ENCODE measurements at places on chromosomes 7 and 10. TPM values are rescaled to one million over a fixed set of nuclear protein-coding genes. Genes with fewer than 3 reads are reported as not detected.

The OPN1SW gene
- total RNA-seq = not detected

The ENO4 gene
- total RNA-seq = 0.17 TPM

The CHST12 gene
- total RNA-seq = 18.8 TPM

The NUTM2E gene
- not detected for total RNA-seq

The EPHB6 gene
- total RNA-seq = 0.35 TPM

The TRA2A gene
- total RNA-seq = 21.2 TPM

The RBP3 gene
- not detected for total RNA-seq

The RNF32 gene
- total RNA-seq = 3.8 TPM

The MRLN gene
- not detected for total RNA-seq

The AGBL3 gene
- total RNA-seq = not detected

DNA sequence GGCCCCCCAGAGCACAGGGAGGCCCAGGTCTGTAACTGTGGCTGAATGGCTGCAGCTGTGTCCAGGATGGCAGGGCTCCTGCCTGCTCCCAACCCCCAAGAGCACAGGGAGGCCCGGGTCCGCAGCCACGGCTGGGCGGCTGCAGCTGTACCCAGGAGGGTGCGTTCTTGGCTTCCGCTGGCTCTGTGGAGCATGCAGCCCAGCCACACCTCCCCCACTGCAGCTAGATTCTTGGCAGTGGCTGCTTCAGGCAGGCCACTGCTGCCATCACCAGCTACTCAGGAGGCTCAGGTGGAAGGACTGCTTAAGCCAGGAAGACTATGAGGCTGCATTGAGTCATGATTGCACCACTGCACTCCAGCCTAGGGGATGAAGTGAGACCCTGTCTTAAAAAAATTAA is 27.9 kb downstream of the C7orf25 start:
- DNase-seq = peak; percentile 47

GRCh38 chr10:55212051-55212450 is 411.0 kb upstream of the PCDH15 start:
- DNase-seq = no peak

- no peak for DNase-seq
Observed at GRCh38 chr10:123327450-123327849, 173.2 kb downstream of the BUB3 start.

GRCh38 chr10:4945766-4946717 is 17.2 kb upstream of the AKR1C1 start:
- DNase-seq = no peak

- DNase-seq = peak; percentile 95
Observed at GRCh38 chr7:156751319-156751718, 110.7 kb downstream of the RNF32 start.

GRCh38 chr7:127901895-127902703 is 129.1 kb downstream of the LRRC4 start:
- DNase-seq = no peak

- DNase-seq = no peak
Observed at GRCh38 chr10:5895804-5896203, 5.8 kb downstream of the FBH1 start.

DNA sequence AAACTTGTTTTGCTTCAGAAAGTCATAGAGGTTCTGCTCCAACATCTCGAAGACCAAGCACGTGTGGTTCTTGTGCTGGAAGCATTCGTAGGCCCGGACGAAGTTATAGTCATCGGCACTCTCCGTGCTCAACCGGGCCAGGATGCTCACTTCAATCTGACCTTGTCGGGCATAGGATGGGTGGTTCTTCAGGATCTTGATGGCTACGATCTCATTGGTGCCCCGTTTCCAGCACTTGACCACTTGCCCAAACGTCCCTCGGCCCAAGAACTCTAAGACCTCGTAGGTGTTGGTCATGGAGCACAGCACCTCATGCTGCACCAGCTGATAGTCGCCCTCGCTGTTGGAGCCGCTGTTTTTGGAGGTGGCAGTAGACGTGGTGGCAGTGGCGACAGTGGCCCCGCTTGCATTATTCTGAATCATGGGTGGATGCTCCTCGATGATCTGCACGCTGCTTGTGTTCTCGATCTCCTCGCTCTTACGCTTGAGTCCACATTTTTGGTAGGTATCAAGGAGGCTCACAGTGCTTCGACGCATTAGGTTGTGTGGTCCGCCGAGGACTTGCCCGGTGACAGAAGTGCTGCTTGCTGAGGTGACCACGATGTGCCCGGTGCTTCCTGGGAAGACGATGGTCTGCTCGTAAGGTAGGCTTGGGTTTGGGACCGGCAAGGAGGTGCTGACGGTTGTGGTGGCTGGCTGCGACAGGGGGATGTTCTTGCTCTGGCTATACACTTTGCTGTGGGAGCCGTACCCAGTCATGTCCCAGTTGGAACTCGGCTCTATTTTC is 61.4 kb downstream of the HIPK2 start:
- DNase-seq = no peak

GRCh38 chr10:69384320-69384719 is 32.4 kb downstream of the TACR2 start:
- DNase-seq = no peak

DNA sequence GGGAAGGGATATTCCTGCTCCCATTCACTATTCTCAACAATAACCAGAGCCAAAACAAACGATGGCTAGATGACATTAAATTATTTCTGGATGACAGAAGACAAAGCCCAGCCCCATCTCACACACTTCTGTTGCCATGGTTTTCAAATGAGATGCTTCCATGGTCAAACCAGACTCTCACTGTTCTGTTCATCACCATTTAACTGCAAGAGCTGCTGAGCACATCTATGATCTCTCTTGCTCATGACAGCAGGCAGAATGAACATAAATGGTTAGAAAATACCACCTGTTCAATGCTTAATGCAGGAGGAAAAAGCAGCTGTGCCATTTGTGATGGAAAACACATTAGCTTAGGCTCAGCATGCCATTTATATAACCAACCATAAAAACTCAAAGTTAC is 758.6 kb upstream of the ZWINT start:
- no peak for DNase-seq

DNA sequence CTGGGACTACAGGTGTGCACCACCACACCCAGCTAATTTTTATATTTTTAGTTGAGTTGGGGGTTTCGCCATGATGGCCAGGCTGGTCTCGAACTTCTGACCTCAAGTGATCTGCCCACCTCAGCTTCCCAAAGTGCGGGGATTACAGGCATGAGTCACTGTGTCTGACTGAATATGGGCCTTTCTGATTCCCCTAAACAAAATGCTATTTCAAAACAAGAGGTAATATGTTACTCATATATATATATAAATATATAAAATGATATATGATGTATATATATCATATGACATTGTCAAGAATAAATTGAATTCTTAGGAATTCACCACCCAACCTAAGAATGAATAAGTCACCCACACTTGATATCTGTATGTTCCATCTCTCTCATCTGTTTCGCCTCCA is 12.8 kb upstream of the TIAL1 start:
- DNase-seq = no peak

- peak; percentile 69 for DNase-seq
Observed at GRCh38 chr7:105691082-105691679, 109.9 kb upstream of the EFCAB10 start.

GRCh38 chr10:117653170-117653515 is 110.6 kb downstream of the EMX2 start:
- DNase-seq = peak; percentile 91

DNA sequence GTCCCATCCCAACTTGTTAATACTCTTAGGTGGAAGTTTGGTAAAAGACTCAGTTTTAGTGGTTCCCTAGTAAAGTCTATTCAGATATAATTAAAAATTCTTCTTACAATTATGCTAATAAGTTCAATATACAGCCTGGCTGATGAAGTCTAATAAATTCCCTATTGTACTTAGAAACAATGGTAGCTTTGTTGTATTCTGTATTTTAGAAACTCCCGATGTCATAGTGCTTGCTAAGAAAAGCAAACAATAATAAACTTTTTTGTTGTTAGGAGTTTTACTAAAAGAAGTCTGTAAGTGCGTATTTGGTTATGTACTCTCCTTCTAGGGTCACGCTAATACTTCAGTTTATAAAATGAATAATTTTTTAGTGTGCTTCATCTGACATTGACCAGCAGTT is 206.8 kb downstream of the VTI1A start:
- DNase-seq = no peak

GRCh38 chr7:46290374-46291049 is 369.4 kb upstream of the IGFBP3 start:
- no peak for DNase-seq

DNA sequence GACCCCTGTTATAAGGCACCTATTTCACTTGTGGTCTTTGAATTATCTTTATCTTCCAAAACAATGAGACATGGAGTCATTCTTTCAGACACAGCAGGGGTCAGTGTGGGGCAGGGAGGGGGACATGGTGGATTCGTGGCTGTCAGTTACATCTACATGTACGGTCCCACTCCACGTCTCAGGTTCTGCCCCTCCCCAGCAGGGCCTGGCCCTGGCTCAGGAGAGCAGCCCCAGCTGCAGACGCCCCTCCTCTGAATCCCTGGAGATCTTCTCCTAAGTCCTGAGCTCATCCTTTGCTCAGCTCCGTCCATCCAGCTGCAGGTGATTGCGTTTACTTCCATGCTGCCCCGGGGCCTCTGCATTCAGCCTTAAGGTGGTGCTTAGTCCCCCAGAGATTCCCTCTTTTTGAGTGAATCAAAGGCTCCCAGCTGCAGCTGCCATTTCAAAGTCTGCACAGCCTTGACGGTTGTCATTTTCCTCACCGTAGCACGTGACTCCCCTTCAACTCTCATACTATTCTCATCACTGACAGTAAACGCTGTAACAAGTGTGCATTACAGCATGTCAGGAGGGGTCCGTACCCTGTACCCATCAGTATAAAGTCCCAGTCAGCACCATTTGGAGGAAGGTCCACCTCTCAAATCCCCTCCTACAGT is 113.4 kb upstream of the TCERG1L start:
- no peak for DNase-seq

Data from H4 (cell line).